ENCODE measurements at places on chromosomes 13 and 19. TPM values are rescaled to one million over a fixed set of nuclear protein-coding genes. Genes with fewer than 3 reads are reported as not detected.

Gene IGFL2
- 0.48 TPM for total RNA-seq

Gene ZNF83
- 86.3 TPM for total RNA-seq

Gene SYT3
- total RNA-seq = not detected

Gene GNA15
- 207 TPM for total RNA-seq

Gene SIGLEC5
- not detected for total RNA-seq

Gene EBI3
- not detected for total RNA-seq

Gene SMIM44
- not detected for total RNA-seq

Gene RNF225
- 3.0 TPM for total RNA-seq

Gene CDX2
- total RNA-seq = not detected

Gene FFAR2
- total RNA-seq = 0.24 TPM

Gene SSC5D
- not detected for total RNA-seq

Gene CADM4
- total RNA-seq = 13.3 TPM

Gene MTRF1
- 16.9 TPM for total RNA-seq

Gene ZNF665
- total RNA-seq = 2.6 TPM

Gene ACP4
- total RNA-seq = not detected

Gene FCGBP
- 0.43 TPM for total RNA-seq

Gene SYNE4
- total RNA-seq = 9.4 TPM

Gene IL4I1
- 4.8 TPM for total RNA-seq

Gene C13orf46
- under 0.01 TPM for total RNA-seq

Gene C2CD4C
- total RNA-seq = 1.7 TPM

Gene DOHH
- total RNA-seq = 16.2 TPM

Gene FFAR1
- total RNA-seq = not detected

Gene EDDM13
- not detected for total RNA-seq

All from tracheal epithelial cell (primary cell).